ENCODE measurements at places on chromosomes 4 and X.

DNA sequence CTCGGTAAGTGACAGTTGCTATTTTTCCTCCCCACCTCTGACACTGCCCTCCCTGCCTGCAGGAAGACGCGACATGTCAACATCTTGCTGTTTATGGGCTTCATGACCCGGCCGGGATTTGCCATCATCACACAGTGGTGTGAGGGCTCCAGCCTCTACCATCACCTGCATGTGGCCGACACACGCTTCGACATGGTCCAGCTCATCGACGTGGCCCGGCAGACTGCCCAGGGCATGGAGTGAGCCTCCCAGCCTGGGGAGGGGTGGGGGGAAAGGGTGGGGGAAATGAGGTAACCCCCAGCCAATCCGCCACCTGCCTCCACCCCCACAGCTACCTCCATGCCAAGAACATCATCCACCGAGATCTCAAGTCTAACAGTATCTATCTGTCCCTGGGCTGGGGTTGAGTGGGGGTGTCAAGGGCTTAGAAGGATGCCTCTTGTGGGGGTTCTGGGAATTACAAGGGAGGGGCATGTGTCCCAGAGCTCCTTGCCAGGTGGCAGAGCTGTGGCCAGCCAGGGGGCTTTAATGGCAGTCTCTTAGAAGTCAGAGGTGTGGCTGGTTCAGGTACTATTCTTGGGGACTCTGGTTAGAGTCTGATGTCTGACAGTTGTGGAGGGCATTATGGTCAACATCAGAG is 7.8 kb downstream of the ARAF start:
- no peak for DNase-seq

DNA sequence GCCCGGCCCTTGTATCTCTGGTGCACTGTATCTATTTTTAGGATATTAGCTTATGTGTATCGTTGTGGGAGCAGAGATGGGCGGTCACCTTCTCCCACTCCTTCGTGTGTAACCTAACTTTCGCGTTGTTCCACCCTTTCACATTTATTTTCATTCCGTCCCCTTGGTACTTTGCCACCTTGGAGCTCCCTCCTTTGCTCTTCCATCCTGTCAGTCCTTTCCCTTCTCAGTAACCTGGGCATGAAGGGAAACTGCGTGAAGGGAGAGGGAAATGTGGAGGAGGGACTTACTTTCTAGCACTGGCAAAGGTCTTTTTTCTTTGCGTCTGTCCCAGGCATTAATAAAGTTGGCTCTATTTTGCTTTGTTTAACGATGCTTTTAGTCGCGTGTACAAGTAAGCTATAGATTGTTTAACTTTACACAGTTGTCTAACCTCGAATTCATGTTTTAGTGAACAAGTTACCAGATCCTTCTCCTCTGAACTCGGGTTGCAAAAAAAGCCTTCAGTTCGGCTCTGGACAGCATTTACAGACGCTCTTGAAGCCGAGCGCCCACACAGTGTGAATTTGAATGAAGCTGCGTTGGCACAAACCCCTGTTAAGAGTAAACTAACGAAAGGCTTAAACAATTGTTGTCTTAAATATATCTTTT is 3.9 kb downstream of the PCDH10 start:
- DNase-seq, result no peak

DNA sequence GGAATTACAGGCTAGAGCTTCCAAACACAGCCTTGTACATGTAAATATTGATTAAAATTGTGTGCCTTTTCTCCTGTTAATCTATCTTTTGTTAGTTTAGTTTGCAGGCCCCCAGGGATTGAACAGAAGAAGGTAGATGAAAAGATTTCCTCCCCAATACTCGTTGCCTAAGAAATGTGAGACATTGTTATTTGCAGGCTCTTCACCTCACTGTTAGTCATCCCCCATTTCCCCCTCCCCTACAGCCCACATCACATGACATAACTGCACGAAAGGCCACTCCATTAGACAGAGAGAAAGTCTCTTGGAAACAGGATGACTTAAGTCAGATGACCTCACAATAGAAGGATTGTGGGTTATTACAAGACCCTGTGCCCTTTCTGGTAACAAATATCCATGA is 13.3 kb upstream of the MID1 start:
- DNase-seq, result no peak

- no peak for DNase-seq
Measured at GRCh38 chr4:108620933-108621905, 843 bp downstream of the RPL34 start.

DNA sequence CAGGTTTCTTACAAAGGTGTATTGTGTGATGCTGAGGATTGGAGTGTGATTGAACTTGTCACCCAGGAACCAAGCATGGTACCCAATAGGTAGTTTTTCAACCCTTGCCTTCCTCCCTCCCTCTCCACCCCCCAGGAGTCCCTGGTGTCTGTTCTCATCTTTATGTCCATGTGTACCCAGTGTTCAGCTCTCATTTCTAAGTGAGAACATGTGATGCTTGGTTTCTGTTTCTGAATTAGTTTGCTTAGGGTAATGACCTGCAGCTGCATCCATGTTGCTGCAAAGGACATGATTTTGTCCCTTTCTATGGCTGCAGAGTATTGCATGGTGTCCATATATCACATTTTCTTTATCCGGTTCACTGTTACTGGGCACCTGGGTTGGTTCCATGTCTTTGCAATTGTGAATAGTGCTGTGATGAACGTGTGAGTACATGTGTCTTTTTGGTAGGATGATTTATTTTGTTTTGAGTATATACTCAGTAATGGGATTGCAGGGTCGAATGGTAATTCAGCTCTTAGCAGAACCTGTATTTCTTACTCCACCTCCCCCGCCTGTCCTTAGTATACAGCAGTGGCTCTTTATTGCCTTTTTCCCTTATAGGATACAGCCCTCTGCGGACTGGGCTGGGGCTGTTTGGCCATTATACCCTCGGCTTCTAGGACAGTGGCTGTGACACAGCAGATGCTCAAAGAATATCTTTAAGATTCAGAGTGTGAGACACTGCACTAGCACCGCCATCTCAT is 145.4 kb downstream of the PTTG2 start:
- no peak for DNase-seq

- no peak for DNase-seq
Measured at GRCh38 chr4:8697826-8698225, 105.3 kb downstream of the CPZ start.

DNA sequence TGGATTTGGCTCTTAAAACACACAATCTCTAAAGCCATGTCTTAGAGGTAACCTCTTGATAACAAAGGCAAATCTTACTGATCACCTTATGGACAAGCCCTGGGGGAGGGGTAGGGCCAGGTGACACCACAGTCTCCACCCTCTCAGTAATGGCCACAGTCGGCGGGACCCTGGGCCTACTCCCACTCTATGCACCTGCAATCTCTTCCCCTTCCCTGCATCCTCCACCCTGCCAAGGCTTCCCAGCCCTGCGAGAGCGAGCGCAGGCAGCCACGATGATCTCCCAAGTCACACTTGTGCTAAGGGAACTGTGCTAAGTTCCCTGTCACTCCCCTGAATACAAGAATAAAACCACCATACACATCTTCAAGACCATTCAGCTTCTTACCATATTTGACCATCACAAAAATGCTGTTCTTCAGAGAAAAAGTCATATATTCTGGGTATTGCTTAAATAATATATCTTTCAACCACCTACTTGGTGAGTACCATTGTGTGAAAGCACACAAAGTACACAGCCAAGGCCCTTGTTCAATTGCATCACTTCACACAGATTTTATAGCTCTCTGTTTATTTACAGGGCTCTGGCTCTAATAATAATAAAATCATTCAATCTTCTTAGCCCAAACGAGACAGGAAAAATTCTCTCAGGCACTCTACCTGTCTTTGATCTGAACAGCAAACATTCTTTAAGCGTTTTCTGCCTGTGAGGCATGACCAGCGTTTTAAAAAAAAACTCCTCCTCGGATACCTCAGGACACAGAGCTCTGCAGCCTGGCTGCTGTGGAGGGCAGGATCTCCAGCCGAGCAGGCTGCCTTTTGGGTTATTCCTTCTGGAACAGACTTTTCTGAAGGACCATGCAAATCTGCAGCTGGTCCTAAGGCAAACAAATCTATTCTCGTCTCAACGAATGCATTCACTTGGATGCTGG is 115.7 kb upstream of the MAP3K15 start:
- DNase-seq, result no peak

Measured in cortex of kidney (tissue), 1 donor.